ENCODE measurements at places on chromosomes 1 and 21. TPM values are rescaled to one million over a fixed set of nuclear protein-coding genes. Genes with fewer than 3 reads are reported as not detected.

Gene LINGO4
- not detected for total RNA-seq

Gene NTNG1
- 12.7 TPM for total RNA-seq

Gene DCDC2B
- total RNA-seq: not detected

Gene SPATA45
- not detected for total RNA-seq

Gene OLIG2
- total RNA-seq: not detected

Gene PIP5K1A
- total RNA-seq: 55.3 TPM

Gene CACNA1E
- not detected for total RNA-seq

Gene RPTN
- not detected for total RNA-seq

Gene HTR6
- not detected for total RNA-seq

Gene FCRL2
- not detected for total RNA-seq

Gene SLC22A15
- 1.4 TPM for total RNA-seq

Gene SELE
- not detected for total RNA-seq

All from myometrial cell (primary cell).